ENCODE measurements at places on chromosomes 6 and 20.
A peak's percentile ranks its signal among the peaks of the same experiment; 100 is the strongest.

DNA sequence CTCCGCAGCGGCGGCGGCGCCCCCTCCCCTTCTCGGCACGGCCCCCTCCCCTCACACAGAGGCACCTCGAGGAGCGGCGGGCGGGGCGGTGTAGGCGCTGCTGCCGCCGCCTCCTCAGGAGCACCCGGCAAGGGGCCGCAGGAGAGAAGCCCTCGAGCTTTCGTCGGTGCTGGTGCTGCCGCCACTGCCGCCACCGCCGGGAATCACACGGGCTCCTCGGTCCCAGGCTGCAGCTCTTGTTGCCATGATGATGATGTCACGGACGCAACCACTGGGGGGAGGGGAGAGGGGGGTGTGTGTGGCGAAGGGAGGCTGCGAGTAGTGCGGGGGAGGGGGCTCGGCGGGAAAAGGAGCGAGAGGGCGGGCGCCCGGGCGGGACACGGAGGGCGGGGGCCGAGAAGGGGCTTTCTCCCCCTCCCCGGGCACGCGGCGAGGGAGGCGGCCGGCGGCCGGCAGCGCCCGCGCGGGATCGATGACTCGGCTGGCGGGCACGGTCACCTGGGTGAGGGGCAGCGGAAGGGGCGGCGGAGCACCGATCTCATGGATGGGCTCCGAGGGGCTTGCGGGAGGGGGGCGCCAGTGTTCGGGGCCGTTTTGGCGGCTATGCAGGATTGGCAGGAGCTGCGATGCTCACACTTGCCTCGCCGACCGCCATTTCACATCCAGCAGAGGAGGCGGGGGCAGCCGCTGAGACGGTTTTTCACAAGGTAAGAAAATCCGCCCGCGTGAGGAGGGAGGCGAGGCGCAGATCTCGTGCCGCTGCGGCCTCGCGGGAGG is at the start of gene REV3L:
REV3L (minus strand) TSS at position 260 of the 777 bp plus-strand sequence. CDS start 330 bp downstream, outside the sequence.
- peak; percentile 82 for DNase-seq

GRCh38 chr6:39421383-39422225 is 99.1 kb upstream of the KCNK16 start:
- DNase-seq = no peak

DNA sequence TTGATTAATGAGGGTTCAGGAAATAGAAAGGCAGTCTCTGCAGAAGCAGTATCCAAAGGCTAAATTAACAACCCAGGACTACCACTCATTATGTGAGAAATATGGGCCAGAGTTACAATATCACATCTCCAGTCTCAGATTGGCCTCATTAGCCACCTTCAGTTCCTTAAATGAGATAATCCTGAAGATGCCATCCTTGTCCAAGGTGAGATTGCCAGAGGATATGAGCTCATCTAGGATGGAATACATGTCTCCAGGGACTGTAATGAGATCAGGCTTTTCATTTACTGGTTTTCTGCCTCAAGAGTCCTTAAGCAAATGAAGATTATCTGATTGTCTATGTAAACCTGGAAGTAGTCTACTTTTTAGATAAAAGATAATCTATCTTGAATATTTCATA is 196.3 kb downstream of the FUT9 start:
- DNase-seq = no peak

- peak; percentile 44 for DNase-seq
These were observed 8.3 kb downstream of the PRDM1 start for GRCh38 chr6:106094261-106094963.

GRCh38 chr20:46228670-46229069 is 79.6 kb downstream of the CDH22 start:
- no peak for DNase-seq

GRCh38 chr6:14393910-14394309 is 276.3 kb downstream of the CD83 start:
- no peak for DNase-seq

GRCh38 chr6:123009059-123009458 is 13.0 kb downstream of the CLVS2 start:
- DNase-seq = no peak

GRCh38 chr6:30777155-30777485 is 32.8 kb upstream of the IER3 start:
- peak; percentile 63 for DNase-seq

DNA sequence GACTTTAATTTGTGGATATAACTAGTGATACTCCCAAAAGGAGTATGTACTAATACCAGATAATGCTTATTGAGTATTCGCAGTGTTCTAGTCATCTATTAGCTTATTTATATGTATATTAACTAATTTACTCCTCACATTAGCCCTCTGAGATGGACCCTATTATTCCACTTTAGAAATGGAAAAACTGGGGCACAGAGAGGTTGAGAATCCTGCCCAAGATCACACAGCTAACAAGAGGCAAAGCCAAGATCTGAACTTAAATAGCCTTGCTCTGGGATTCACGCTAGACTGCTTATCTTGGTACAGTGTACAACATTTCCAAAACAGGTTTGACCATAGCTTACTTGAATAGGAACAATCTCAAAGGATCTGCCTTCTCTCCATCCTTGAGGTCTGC is 8.5 kb upstream of the SPO11 start:
- no peak for DNase-seq

- DNase-seq = no peak
These were observed 20.1 kb upstream of the NCOA3 start for GRCh38 chr20:47481330-47482216.

GRCh38 chr20:34541264-34541901 is 17.1 kb upstream of the MAP1LC3A start:
- no peak for DNase-seq

GRCh38 chr20:61764471-61765025 is 301.1 kb downstream of the TAF4 start:
- DNase-seq = no peak

DNA sequence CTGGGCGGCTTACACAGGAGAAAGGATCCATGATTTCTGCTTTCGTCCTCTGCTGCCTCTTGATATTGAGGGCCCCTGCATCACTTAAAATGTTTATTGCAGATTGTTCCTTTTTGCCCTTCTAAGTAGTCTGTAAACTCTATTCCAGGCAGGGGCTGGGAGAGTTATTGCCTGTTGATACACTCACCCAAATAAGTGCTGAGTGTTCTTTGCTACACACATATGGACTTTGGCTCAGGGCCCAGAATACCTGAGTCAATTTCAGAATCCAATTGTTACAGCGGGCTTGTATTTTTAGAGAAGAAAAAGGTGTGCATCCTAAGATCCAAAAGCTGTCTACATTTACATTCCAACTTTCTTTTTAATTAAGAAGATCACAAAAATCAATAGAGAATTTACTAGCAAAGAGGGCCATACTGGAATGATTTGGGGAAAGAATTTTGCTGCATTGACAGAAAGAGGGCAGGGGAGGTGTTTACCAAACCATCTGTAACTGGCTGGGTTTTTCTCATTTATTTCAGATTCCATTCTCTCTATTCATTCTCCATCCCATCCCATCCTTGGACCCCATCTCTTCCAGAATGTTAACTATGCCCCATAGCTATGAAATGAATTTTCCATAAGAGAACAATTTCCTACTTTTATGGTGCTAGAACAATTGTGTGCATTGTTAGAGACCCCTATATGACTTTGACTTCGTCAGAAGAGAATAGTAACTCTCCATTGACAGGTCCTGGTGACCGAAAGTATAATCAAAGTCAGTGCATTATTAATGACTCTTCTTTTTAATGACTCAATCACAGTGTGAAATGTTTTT is 959.9 kb upstream of the FLRT3 start:
- DNase-seq = no peak

DNA sequence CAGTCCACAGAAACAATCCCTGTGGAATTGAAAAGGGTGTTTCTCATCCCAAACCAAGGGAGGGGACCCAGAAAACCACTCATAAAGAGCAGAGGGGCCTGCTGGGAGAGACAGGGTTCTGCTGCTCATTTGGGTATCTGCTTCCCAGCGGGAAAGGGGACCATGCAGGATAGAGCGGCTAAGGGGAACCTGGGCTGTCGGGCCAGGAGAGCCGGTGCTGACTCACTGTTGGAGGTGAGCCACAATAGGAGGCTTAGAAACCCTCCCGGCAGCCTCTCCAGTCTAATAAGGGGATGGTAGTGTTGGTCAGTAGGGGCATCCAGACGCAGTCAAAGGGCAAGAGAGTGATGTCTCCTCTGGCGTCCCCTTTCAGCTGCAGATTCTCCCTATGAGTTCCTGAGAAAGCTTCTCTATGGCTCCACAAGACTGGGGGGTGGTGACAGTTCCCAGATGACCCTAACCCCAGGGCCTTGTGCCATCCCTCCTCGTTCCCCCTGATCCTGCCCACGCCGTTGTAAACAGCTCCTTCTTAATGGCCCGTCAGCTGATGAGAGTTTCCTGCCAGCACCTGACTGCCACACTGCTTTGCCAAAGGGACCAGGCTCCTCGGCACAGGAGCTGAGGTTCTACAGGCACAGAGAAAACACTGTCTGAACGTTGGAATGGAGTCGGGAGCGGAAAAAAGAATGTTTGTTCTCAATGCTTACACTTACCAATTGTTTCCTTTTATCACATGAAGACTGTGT is 646.1 kb upstream of the DEFB115 start:
- DNase-seq = no peak

DNA sequence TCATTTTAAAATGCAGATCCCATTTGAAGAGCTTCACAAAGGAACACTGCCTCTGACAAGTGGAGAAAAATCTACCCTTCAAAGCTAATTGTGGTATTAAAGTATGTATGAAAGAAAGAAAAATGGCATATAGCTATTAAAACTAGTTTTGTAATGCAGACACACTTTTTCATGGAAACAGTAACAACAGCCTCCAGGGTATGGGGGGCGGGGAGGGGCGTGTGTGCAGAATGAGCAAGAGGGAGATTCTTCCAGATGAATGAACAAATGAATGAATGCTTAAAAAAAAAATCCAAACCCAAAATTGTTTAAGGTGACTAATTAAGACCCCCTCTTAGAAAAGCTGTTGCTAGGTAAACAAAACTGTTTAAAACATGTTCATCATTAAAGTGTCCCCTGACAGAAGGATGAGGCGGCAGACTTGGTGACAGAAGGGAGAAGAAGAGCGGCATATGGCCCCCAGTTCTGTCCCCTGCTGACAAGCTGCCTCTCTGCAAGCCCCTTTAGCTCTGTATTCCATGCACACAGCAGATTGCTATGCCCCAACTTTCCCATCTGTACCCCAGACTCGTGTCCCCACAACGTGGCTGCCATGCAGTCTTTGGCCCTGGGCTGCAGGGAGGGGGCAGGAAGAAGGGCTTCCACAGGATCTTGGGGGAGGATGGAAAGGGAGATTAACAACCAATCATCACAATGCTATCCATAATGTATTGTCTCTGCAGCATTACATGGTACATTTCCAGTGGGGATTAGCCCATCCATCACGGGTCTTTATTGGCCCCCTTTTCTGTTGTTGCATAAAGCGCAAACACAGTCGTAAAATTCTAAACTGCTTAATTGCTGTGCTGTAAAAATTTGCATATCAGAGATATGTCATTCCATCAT is 108.4 kb upstream of the OLIG3 start:
- no peak for DNase-seq

DNA sequence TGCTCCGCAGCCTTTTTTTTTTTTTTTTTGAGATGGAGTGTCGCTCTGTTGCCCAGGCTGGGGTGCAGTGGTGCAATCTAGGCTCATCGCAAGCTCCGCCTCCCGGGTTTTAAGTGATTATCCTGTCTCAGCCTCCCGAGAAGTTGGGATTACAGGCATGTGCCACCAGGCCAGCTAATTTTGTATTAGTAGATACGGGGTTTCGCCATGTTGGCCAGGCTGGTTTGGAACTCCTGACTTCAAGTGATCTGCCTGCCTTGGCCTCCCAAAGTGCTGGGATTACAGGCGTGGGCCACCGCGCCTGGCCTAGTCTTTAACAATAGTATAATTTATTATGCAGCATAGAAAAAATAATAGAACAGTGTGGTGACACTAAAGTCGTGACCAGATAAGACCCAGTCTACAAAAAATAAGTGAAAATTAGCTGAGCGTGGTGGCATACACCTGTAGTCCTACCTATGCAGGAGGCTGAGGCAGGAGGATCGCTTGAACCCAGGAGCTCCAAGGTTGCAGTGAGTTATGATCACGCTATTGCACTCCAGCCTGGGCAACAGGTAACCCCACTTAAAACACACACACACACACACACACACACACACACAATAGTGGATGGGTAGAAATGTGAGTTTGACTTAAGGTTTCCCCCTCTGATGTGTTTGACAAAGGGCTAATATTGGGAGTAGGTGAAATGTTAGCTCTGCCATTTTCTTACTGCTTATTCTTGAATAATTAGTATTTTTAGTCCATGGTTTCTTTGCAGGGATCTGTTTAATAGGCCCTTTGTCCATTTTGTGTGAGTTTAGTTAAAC is 6.5 kb downstream of the PIM1 start:
- no peak for DNase-seq

GRCh38 chr6:130671119-130671518 is 156.1 kb upstream of the SMLR1 start:
- no peak for DNase-seq

- DNase-seq = no peak
These were observed 73.8 kb upstream of the CCN6 start for GRCh38 chr6:111980143-111980542.

- no peak for DNase-seq
These were observed 24.8 kb downstream of the RNF146 start for GRCh38 chr6:127291495-127291894.

DNA sequence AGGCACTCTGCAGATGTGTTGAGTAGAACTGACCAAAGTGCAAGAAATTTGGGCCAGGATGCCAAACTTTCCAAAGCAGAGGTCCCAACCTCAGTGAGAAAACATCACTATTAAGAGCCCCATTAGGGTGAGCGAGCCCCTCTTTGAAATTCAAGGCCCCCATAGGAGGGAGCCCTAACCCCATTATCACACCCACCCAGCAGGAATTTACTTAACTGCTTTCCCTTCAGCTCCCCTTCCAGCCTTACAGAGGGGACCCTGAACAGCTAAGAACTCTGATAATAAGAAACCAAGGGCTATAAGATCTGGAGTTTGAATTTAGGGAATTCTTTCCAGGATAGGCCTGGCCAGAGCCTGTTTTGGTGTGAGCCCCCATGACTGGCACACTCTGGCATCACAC is 130.6 kb downstream of the NFATC2 start:
- no peak for DNase-seq

DNA sequence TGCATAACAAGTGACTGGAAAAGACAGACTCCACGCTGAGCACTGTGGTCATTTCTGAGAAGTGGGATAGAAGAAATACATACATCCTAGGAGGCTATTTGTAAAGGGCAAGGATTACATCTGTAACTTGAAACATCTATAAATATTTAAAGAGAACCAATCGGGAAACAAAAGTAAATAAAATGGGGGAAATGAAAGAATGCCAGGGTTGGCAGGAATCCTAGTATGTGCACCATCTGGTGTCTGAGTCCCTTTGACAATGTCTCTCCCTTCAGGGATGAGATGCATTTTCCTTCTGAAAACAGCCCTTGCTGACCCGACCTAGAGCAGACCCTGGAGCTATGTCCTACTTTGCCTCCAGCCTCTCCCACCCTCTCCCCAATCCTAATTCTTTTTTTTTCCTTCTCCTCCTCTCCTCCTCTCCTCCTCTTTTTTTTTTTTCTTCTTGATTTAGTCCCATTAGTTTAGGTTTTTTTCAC is 53.2 kb downstream of the VSTM2L start:
- no peak for DNase-seq

DNA sequence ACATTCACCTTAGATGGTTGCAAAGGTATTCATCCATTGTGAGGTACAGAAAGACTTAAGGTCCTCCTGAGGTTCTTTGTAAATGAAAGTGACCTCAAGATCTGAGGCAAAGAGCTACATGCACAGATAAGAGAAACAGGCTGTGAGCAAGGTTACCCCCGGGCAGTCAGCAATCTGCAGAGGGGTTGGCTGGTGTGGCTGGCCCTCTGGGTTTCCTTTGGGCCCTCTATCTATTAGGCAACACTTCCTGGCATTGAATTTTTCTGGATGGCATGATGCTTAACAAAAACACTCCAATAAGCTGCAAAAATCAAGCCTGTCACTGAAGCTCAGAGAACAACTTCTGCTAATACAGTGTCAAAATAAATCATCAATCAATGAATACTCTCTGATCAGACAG is 48.9 kb upstream of the RALGAPA2 start:
- no peak for DNase-seq
